ENCODE measurements at places on chromosomes 6 and 20.

GRCh38 chr6:39493174-39493573 lies 170.7 kb upstream of the KCNK16 start:
- no peak for DNase-seq

GRCh38 chr6:18155864-18156421 lies 721 bp downstream of the KDM1B start:
- peak; percentile 81 for DNase-seq

GRCh38 chr6:16965689-16966088 lies 136.2 kb upstream of the STMND1 start:
- DNase-seq, result no peak

DNA sequence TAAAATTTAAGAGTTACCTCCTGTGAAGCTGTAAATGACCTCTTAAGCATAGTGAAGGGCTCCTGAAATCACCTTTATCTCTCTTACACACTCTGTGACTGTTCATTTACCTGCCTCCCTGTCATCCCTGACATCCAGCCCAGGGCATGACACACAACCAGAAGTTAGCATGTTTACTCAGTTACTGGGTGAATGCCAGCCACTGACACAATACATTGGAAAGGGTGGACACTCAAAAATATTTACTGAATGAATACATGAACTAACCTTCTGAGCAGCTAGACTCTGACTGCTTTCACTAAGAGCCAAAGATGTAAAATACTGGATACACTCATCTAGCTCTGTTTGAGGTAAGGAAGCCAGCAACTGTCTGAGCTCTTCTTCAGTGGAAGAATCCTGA lies 25.3 kb downstream of the SERAC1 start:
- no peak for DNase-seq

DNA sequence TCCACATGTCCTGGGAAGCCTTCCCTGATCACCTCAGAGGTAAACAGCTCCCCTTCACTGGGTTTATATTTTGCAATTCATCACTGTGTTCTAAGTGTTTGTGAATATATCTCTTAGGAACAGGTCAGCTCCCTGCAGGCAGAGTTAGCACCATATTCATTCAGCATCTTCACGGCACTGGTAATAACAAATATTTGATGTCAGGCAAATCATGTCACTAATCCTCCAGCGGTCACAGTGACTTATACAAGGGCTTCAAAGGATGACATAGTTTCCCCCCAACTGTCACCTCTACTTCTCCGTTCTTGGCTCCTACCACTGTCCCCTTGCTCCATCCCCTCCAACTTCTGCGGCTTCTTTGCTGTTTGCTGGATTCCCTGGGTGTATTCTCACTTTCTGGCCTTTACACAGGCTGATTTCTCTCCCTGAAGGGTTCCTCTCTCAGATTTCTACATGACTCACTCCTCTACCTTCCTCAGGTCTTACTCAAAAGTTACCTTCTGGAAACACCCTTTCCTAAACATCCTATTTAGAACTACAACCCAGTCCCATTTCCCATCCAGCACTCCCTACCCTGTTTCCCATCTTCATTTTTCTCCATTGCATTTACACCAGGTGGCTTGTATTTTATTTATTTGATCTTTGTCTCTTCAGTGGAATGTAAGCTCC lies 66.6 kb downstream of the NHLRC1 start:
- no peak for DNase-seq

GRCh38 chr20:33568378-33568777 lies 78.5 kb downstream of the CBFA2T2 start:
- DNase-seq, result no peak

GRCh38 chr6:14804001-14804784 lies 441.7 kb upstream of the JARID2 start:
- DNase-seq, result peak; percentile 53

Data from activated CD8-positive, alpha-beta memory T cell treated with anti-CD3 and anti-CD28 coated beads for 24 hours (primary cell).